NCI-H2081 treated with DMSO at 0.1 percent for 48 hours (cell line): ENCODE measurements at places on chromosomes 12 and 14.

- no peak for DNase-seq
Observed at GRCh38 chr12:18872770-18873169, 134.9 kb downstream of the CAPZA3 start.

GRCh38 chr14:69325086-69325485 lies 65.1 kb downstream of the GALNT16 start:
- no peak for DNase-seq

- DNase-seq: peak; percentile 6
Observed at GRCh38 chr14:60867503-60868172, 113.2 kb downstream of the TRMT5 start.

DNA sequence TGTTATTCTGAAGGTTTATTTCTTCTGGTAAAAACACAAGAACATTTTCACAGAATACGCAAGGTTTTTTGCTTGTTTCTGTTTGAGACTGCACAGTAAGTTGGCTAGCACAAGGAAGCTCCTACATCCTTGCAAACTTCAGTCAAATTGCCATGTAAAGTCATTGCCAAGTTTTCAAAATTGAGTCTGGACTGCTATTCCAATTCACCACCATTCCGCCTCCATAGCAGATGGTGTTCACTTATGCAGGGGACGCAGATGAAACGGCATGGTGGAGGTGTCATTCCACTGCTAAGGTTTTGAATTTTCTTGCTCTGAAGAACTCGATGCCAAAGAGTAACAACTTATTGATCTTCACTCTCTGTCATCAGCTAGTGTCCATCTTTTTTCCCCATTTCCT lies 303.9 kb upstream of the SYT1 start:
- no peak for DNase-seq

- DNase-seq: no peak
Observed at GRCh38 chr12:75651342-75651695, 139.9 kb upstream of the KRR1 start.

- no peak for DNase-seq
Observed at GRCh38 chr12:19302100-19302640, 137.1 kb upstream of the AEBP2 start.

GRCh38 chr14:35229792-35230089 lies 62.4 kb upstream of the PSMA6 start:
- no peak for DNase-seq

DNA sequence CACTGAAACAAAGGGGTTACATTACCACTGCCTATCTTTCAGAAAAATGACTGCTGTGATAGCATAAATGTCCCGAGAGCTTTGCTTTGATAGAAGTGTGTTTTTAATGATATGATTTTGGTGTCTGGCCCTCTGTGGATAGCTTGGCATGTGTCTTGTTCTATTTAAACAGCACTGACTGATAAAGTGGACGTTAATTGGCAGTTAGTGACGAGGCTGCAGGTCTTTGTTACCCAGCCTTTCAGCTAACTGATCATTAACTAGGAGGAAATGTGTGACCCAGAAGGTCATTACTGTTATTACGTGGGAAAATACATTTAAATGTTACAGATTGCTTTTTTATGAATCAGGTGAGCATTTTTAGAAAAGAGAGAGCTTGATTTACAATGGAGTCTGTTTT lies 428.3 kb downstream of the DIO2 start:
- DNase-seq: peak; percentile 72

GRCh38 chr14:61103541-61104339 lies 122.7 kb downstream of the SLC38A6 start:
- DNase-seq: no peak

GRCh38 chr14:89746135-89746534 lies 208.4 kb downstream of the EFCAB11 start:
- no peak for DNase-seq

- no peak for DNase-seq
Observed at GRCh38 chr14:81206115-81206514, 14.6 kb downstream of the GTF2A1 start.

GRCh38 chr12:111089616-111090015 lies 169.2 kb upstream of the MYL2 start:
- no peak for DNase-seq

- DNase-seq: no peak
Observed at GRCh38 chr12:86572455-86572854, 316.3 kb upstream of the MGAT4C start.

DNA sequence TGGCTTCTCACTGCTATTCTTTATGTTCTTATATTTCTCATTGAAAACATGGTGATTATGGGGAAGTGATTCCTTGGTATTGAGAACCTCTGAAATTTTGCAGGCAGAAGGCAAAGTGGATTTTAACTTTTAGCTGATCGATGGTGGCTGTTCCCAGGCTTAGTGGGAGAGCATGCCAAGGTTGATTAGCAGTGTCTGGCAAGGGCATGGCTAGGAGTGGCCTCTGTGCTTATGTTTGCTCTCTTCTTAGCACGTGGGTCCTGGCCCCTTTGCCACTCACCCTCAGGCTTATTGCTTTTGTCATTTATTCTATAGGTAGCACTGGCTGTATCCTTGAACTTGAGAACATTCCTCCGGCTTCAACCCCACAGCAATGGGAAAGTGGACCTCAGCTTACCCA lies 2.1 kb downstream of the MVK start:
- no peak for DNase-seq

GRCh38 chr14:68468437-68469207 lies 324.2 kb downstream of the ZFP36L1 start:
- DNase-seq: no peak

- no peak for DNase-seq
Observed at GRCh38 chr14:72665259-72665658, 228.6 kb downstream of the DPF3 start.

- DNase-seq: no peak
Observed at GRCh38 chr12:65740506-65740872, 83.8 kb upstream of the HMGA2 start.

DNA sequence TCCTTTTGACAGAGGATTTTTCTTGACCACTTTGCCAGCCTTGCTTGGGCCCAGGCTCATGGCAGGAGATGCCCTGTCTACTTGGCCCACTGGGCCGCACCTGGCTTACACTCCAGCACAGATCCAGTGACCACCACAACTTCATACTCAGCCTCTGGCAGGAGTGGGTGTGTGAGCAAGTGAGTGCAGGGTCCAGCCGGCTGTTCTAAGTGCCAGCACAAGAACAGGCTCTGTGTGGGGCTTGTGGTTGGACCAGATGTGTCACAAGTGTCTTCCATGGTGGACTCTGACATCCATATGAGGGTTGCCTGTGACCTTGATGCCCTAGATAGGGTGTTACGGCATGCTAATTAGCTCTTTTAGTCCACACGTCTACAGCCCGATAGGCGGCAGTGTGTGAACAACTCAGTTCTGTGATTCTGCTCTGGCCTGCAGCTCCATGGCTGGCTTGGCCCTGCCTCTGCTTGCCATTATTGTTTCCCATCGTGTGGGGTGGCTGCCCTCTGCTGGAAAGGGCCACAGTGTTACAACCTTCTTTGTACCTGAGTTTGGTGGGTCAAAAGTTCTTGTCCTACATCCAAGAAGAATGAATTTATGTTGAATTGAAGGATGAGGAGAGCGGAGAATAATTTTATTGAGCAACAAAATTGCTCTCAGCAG lies 1089.1 kb downstream of the SLC6A15 start:
- DNase-seq: no peak

GRCh38 chr12:91178139-91178561 lies 4.5 kb downstream of the DCN start:
- no peak for DNase-seq

- DNase-seq: no peak
Observed at GRCh38 chr14:20092050-20092449, 18.5 kb upstream of the OR4K17 start.

GRCh38 chr14:74867673-74868072 lies 8.3 kb downstream of the PROX2 start:
- DNase-seq: no peak

- no peak for DNase-seq
Observed at GRCh38 chr14:32474478-32475195, 145.5 kb downstream of the AKAP6 start.

- DNase-seq: no peak
Observed at GRCh38 chr14:60514741-60515491, 6.0 kb downstream of the SIX6 start.

GRCh38 chr12:95077341-95077740 lies 3.9 kb upstream of the NR2C1 start:
- no peak for DNase-seq

GRCh38 chr12:122202017-122202416 lies 1.5 kb upstream of the B3GNT4 start:
- DNase-seq: no peak

DNA sequence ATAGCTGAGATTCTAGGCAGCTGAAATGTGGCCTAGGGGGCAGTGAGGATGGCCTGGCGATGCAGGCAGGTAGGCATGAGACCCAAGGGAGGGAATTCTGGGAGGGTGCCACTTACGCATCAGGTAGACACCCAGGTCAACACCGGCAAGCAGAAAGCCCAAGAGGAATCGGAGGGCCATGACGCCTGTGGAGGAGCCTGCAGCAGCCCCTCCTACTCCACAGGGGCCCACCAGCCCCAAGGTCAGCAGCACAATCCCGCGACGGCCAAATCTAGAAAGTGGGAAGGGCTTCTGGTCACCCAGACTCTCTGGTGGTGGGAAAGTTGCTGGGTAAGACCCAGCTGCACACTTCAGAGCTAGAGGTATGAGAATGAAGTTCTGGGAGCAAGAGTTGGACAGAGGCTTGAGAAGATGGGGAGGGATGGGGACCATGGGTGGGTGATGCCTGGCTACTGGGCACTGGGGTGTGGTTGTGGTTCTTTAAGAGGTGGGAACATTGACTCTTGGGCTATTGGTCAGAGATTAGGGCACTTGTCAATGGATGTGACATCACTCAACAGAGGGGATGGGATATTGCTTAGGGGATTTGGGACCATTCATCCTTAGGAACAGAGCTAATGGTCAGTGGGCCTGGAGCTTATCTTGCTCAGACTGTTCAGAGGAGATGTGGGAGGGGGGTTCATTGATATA lies 3.4 kb downstream of the SLC22A17 start:
- no peak for DNase-seq

DNA sequence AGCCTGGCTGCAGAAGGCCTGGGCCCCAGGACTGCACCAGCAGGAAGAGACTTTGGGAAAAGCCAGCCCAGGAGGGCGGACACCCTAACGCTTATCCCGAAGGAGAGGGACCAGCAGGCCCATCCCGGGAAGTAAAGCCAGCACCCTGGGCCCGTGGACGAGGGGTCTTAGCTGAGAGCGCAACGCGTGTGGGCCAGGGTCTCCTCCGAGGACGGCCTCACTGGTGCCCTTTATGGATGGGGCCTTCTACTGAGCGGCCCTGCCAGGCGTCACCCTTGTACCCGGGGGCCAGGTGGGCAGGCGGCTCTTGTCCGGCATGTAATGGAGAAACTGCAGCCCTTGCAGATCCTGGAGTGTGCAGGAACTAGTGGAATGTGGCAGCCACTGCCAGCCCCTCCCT lies 14.1 kb downstream of the TEDC1 start:
- DNase-seq: no peak

DNA sequence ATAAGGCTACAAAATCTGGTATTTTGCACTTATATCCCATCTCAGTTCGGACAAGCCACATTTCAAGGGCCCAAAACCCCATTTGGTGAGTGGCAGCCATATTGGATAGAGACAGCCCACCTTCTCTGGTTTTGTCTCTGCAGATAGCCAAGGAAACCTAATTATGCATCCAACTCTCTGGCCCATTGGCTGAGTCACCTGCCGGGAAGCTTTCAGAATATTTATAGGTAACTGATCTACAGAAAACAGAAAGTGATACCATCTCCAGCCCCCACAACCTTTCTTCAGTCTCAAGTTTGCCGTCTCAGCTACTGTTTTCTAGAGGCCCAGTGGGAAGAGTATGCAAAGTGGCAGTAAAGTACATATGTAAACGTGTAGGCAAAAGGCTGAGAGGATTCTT lies 33.7 kb upstream of the PPP1CC start:
- DNase-seq: no peak

DNA sequence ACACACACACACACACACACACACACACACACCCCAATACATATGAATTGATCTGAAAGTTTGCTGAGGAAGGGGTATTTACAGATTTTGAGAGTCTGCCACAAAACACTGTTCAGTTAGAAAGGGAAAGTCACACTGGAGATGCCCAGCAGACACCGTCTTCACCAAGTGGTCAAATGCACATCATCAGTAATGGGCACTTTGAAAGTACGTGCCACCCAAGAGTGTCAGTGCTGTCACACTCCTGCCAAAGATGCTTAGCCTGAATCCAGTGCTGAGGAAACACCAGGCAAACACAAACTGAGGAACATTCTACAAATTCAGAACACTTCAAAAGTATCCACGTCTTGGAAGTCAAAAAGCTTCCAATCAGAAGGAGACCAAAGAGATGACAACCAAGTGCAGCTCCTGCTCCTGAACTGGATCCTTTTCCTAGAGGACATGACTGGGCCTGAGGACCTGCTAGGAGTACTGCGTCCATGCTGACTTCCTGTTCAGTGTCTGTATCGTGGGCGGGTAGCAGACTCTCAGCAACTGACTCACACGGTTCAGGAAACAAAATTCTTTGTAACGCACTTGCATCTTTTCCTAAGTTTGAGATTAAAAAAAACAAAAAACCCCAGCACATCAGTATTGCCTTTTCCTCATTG lies 18.6 kb downstream of the PSMC1 start:
- DNase-seq: no peak

GRCh38 chr12:96241846-96242256 lies 47.7 kb downstream of the ELK3 start:
- no peak for DNase-seq

DNA sequence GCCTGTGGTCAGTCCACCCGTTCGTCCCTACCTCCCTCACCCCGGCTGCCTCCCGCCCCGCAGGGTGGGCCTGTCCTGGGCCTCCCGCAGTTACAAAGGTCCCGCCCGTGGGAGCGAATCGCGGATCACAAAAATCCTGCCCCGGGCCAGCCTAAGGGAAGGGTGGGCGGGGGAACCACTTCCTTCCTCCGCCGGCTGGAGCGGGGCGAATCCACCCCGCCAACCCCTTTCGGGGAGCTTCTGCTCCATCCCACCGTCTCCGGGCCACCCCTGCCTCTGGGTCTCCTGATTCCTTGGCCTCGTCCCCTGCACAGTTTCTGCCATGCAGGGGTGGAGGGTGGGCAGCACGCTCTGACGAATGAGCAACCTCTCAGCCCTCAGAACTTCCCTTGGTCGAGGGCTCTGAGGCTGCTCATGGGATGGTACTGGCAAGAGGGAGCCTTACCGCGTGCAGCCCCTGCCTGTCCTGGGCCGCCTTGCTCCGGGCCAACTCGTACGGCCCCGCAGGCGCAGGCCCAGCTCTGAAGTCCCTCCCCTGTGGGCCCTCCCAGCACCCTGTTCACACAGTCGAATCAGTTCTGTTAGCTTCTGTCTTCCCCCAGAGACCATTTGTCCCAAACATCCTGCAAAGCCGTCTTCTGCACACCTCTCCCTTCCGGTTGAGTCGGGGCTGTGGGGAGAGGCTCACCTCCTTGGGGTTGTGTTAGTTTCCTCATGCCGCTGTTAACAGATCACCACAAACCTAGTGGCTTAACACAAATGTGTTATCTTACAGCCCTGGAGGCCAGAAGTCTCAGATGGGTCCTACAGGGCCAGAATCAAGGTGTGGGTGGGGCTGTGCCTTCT lies 589 bp upstream of the HVCN1 start:
- no peak for DNase-seq
